Endothelial cell of umbilical vein (primary cell): ENCODE measurements at places on chromosomes 13 and 19.

GRCh38 chr13:106493533-106494220 is 41.8 kb downstream of the EFNB2 start:
- DNase-seq = no peak

GRCh38 chr13:75960538-75960994 is 324.4 kb downstream of the LMO7 start:
- no peak for DNase-seq

DNA sequence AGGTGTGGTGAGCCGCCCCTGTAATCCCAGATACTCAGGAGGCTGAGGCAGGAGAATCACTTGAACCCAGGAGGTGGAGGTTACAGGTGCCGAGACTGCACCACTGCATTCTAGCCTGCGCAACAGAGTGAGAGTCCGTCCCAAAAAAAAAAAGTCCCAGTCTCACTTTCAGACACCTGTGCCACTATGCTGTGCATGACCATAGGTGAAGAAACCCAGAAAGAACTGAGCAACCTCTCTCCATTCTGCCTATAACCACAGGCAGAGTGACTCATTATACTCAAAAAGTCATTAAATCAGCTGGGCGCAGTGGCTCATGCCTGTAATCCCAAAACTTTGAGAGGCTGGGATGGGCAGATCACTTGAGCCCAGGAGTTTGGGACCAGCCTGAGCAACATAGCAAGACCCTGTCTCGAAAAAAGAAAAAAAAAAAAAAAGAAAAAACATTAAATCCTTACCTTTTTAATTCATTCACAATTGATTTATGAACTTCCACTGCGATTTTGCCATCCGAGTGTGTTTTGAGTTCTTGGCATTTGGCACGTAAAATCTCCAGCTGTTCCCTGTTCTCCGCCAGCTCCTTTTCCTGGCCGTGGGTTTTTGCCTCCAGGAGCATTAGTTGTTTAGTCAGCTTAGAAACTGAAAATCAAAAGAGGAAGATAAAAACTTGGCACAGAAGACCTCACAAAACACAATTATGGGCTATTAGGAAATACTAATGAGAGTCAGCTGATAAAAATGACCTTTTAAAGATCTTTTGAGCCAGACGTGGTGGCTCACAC is 45.5 kb upstream of the SLC7A9 start:
- no peak for DNase-seq

GRCh38 chr13:79196366-79196765 is 209.7 kb downstream of the RBM26 start:
- no peak for DNase-seq

- DNase-seq = no peak
Observed at GRCh38 chr13:71056581-71056980, 810.4 kb downstream of the DACH1 start.

DNA sequence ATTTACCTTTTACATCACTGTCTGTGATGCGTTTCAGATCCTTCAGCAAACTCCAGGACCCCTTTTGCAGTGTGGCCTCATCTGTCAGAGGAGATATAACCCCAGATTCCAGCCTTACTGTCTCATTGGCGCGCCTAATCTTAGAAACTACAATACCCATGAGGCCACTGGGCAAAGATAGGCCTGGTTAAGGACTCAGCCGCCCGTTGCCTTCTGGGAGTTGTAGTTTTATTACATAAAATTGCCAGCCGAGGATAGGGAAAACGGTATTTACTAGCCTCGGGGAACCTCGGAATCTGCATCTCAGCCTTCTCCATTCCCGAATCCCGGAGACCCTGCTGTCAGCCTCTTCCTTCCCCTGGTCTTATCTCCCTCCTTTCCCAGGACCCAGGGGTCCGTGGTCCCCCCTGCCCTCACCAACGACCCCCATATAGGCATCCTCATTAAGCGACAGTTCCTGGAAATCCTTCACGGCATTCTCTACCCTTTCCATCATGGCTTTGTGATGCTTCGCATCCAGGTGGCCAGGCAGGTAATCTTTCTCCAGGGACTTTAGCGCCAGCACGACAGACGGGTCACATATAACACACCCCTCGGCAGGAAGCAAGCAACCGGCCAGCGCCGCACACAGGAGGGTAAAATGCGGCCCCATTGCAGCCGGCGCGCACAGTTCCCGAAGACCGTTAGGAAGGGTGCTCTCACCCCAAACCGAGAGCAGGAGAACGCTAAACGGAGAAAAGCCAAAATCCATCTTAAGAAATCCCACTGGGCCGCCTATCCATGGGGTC is 1.3 kb downstream of the IZUMO1 start:
- DNase-seq = peak; percentile 56

GRCh38 chr13:97630725-97631124 is 196.8 kb downstream of the RAP2A start:
- no peak for DNase-seq

DNA sequence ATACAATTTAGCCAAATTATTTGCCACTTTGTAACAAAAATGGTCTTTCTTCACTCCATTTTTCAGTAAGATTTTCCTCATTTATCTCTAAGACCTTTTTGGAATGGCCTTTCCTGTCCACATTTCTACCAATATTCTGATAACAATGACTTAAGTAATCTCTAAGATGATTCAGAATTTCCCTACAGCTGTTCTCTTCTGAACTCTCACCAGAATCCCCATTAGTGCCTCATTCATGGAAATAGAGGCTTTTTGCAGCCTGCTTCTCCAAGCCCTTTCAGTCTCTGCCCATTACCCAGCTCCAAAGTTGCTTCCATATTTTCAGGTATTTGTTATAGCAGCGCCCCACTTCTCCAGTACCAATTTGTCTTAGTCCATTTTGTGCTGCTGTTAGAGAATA is 867.0 kb downstream of the GPC5 start:
- DNase-seq = no peak

DNA sequence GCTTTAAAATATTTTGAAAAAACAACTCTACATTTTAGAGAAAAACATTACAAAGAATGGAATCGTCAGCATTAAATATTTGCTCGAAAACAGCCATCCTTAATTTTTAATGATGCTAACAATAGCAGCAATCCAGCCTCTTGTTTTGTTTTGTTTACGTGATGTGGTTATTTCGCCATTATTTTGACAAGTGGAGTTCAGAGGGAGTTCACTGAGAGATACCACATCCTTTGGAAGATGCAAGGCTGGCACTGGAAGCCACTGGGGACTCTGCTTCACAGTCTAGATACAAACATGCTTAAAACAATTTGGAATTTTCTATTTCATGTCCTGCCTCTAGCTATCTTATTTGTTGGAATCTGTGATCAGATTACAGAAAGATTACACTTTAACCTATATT is 556.3 kb downstream of the PCDH17 start:
- DNase-seq = no peak

DNA sequence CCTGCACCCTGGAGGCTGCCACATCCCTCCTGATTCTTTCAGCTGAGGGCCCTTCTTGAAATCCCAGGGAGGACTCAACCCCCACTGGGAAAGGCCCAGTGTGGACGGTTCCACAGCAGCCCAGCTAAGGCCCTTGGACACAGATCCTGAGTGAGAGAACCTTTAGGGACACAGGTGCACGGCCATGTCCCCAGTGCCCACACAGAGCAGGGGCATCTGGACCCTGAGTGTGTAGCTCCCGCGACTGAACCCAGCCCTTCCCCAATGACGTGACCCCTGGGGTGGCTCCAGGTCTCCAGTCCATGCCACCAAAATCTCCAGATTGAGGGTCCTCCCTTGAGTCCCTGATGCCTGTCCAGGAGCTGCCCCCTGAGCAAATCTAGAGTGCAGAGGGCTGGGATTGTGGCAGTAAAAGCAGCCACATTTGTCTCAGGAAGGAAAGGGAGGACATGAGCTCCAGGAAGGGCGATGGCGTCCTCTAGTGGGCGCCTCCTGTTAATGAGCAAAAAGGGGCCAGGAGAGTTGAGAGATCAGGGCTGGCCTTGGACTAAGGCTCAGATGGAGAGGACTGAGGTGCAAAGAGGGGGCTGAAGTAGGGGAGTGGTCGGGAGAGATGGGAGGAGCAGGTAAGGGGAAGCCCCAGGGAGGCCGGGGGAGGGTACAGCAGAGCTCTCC is 6.9 kb upstream of the CEACAM5 start:
- no peak for DNase-seq

DNA sequence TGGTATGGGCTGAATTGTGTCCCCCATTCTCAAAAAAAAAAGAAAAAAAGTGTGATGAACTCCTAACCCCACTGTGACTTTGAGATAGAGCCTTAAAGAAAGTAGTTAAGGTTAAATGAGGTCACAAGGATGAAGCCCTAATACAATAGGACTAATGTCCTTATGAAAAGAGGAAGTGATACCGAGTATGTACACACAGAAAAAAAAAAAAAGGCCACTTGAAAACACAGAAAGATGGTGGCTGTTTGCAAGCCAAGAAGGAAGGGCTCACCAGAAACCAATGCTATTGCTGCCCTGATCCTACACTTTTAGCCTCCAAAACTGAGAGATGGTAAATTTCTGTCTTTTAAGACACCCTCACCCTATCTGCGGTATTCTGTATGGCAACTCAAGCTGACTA is 955.6 kb downstream of the PCDH17 start:
- DNase-seq = no peak

DNA sequence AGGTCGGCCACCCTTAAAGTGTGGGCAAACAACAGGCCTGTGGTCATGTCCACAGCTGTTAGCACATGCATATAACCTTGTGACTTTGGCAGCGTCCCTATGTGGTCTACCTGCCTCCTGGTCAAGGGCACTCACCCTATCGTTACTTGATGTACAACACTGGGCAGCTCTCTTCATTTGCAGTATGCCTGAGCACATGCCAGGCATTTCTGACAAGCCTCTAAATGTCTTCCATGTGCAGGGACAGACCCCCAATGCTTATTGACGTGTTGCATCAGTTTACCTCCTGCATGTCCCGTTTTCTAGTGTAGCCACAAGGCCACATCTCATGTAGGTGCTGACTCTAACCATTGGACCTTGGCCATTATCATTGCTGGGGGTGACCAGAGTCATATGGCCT is 731.7 kb upstream of the MIR17HG start:
- no peak for DNase-seq

DNA sequence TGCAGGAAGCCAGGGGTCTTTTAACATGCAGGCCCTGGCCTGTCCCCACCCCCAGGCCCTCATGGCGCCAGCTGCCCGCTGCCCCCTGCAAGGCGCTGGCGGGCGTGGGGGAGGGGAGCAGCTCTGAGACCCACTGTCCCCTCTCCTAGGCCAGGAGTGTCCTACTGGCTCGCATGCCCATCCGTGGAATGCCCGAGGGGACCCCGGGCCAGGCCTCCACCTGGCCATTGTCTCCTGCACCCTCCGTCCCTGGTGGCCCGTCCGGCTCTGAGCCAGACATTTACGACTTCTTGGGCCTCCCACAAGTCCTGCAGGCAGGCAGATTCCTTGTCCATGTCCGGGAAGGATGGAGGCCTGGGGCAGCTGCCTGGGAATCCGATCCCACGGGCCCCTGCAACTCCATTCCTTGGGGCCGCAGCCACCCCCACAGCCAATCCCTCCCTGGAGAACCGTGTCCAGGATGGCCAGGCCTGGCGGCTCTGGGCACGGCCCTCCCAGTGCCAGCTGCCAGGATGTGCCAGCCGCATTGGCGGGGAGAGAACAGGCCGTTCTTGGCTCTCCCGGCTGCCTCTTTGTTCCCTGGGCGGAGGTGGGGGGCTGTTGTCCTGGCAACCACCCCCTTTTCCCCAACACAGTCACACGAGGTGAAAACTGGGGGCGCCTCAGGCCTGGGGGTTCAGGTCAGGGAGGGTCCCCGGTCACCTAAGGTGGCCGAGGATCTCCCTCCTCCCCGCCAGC is 10.5 kb upstream of the PLIN3 start:
- DNase-seq = no peak

DNA sequence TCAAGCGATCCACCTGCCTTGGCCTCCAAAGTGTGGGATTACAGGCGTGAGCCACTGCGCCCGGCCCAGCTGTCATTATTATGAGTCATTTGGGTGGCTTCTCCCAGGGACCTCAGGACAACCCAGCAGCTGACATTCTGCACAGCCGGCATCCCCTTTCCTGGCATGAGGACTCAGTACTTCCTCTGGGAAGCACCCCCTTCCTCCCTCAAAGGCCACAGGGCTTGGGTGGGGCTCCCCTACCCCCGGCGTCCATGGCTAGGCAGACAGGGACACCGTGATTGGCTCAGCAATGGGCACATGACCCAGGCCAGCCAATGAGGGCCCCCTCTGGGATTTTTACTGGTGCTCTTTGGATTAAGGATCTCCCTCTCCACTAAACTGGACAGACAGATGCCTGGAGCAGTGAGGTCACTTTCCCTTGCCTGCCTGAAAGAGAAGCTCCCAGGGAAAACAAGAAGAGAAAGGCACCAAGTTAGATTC is 6.0 kb downstream of the KANK2 start:
- peak; percentile 40 for DNase-seq

GRCh38 chr19:35009424-35010415 is 9.6 kb downstream of the GRAMD1A start:
- no peak for DNase-seq

DNA sequence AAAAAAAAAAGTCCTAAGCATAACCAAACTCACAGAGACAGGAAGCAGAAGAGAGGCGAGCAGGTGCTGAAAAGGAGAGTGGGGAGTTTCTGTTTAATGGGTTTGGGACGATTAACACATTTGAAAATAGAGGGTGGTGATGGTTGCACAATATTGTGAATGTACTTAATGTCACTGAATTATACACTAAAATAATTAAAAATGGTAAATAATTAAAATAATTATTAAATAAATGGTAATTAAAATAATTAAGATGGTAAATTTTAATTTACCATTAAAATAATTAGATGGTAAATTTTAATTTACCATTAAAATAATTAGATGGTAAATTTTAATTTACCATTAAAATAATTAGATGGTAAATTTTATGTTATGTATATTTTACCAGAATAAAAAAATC is 74.8 kb upstream of the XPO4 start:
- DNase-seq = no peak

GRCh38 chr13:67161176-67161575 is 69.0 kb downstream of the PCDH9 start:
- no peak for DNase-seq

GRCh38 chr19:2015608-2015950 is at the start of gene BTBD2:
TSS of gene BTBD2 (minus strand) at chr19:2015714. CDS start at chr19:2015703, 11 bp downstream.
- DNase-seq = no peak

DNA sequence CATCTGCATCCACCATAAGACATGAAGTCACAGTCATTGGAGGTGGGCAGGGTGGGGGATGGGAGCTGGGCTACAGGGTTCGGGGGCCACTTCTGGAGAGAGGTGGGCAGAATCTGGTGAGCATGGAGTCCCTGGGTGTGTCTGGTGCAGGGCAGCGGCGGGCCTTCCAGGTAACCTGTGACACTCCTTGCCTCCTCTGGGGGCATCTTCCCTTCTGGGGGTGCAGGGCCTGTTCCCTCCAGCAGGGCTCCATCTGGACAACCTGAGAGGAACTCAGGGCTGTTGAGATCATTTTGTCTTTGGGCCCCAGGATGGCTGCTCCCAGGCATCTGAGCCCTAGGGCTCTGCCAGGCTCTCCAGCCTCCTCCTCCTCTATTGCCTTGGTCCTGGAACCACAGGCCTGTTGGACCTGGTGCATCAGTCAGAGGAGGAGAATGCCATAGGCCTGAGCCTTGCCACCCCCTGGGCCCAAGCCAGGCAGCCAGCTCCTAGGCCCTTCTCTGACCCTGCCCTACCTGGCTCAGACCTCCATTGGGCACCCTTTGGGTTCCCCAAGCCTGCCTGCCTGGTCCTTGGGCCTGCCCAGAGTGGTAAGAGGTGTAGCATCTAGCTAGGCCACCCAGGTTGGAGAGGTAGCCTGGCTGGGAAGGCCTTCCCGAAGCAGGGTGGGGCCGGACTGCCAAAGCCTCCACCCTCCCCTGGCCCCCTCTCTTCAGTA is 13.4 kb downstream of the LYL1 start:
- no peak for DNase-seq

- peak; percentile 89 for DNase-seq
Observed at GRCh38 chr13:66635526-66635925, 594.6 kb downstream of the PCDH9 start.

- DNase-seq = no peak
Observed at GRCh38 chr13:66264971-66265370, 965.2 kb downstream of the PCDH9 start.

- DNase-seq = no peak
Observed at GRCh38 chr13:98549006-98549727, 27.7 kb downstream of the STK24 start.
